CD4-positive, CD25-positive, alpha-beta regulatory T cell (primary cell): ENCODE measurements at places on chromosomes 3 and 15.

DNA sequence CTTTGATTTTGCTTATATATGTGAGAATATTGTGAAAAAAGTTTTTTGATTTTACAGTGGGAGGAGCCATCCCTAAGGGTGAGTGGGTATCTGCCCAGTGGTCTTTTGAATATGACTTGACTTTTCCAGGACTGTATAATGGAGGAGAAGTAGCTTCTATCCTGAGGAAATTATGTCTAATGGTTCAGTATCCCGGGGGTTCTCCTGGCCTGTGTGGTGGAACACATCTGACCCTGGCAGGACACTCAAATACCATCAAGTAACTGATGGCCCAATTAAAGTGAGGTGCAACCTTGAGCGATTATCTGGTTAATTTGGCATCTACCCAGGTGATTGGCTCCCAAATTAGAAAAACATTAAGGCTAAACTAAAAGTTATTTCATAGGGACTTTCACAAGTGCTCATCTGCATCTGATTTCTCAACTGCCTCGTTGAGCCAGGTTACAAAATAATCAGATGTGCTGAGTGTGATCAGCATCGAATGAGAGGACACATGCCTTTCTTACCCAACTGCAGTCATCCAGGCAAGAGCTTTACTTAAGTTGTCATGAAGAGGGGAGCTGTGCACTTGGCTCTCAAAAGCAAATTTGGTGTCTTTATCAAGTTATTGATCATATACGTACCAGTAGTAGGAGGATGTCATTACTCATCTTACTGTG, 201.4 kb downstream of the IL5RA start:
- DNase-seq, result no peak
- H3K4me3 ChIP-seq, result no peak overlapping the region
- no peaks in the 10 kb centered on the region for H3K36me3 ChIP-seq
- H3K27me3 ChIP-seq, result no peaks in the 10 kb centered on the region

DNA sequence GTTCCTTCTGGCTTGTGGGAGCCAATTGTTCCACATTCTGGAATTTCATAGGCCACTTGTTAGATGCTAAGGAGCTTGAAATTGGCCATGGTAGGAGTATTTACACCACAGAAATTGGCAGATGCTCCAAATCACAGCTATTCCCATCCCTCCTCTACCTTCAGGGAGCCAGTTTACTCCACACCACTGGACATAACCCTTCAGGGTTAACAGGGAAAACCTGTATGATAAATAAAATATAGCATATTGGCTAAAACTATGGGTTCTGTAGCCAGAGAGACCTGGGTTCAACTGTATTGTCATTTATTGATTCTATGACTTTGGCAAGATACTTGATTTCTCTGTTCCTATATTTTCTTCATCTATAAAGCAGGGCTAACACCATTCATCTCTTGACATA, 384.2 kb upstream of the PROK2 start:
- no peak for DNase-seq
- no peaks in the 10 kb centered on the region for H3K36me3 ChIP-seq

DNA sequence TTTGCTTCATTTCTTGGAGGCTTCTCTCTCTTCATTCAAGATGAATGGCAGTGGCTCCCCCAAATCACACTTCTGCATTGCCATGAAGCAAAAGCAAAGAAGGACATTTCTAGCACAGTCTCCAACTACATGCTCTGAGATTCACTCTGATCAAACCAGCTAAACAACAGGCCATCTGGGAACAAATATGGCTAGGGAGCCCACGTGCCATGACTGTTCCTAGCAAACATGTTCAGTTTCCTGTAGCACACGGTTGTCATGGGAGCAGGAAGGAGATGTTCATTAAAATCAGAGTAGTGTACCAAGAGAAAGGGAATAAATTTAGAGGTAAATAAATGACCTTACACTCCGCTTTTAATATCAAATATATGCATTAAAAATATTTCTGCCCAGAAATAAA, 327.3 kb downstream of the GBE1 start:
- no peaks in the 10 kb centered on the region for H3K27me3 ChIP-seq
- H3K4me1 ChIP-seq, result no peaks in the 10 kb centered on the region
- H3K27ac ChIP-seq, result no peak overlapping the region
- no peak for DNase-seq

GRCh38 chr3:161171113-161171512, 50.0 kb upstream of the NMD3 start:
- no peaks in the 10 kb centered on the region for H3K36me3 ChIP-seq
- no peak overlapping the region for H3K27ac ChIP-seq
- no peaks in the 10 kb centered on the region for H3K4me1 ChIP-seq
- H3K4me3 ChIP-seq, result no peak overlapping the region
- no peak for DNase-seq

DNA sequence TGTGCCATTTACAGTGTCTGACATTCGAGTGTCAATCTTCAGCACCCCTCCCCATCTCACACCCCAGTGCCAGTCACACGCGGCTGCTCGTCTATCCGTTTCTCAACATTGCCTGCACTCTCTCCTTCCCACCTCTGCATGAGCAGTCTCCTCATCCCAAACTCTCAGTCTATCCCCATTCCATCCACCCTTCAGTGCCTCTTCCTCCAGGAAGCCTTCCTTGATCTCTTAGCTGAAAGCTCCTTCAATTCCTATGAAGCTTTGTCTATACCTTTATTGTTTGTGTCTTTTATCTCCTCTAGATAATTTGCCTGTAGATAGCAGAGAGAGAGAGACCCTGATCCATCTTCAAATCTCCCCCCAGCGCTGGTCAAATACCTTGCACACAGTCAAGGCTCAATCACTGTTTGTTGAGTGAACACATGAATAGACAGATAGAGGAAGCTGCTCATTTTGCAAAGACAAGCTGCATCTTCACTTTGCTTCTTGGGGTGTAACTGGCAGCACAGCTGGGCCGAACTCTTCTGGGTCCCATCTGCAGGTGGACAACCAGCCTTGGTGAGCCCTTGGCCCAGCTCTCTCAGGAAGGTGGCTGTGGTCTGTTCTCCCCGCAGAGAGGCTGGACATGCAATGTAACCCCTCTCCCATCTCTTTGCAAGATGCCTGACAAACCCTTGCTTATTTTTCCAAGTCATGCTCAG, 52.8 kb downstream of the ITGA11 start:
- no peaks in the 10 kb centered on the region for H3K27me3 ChIP-seq
- H3K36me3 ChIP-seq, result no peaks in the 10 kb centered on the region
- no peak for DNase-seq
- H3K4me1 ChIP-seq, result no peaks in the 10 kb centered on the region
- no peak overlapping the region for H3K4me3 ChIP-seq

DNA sequence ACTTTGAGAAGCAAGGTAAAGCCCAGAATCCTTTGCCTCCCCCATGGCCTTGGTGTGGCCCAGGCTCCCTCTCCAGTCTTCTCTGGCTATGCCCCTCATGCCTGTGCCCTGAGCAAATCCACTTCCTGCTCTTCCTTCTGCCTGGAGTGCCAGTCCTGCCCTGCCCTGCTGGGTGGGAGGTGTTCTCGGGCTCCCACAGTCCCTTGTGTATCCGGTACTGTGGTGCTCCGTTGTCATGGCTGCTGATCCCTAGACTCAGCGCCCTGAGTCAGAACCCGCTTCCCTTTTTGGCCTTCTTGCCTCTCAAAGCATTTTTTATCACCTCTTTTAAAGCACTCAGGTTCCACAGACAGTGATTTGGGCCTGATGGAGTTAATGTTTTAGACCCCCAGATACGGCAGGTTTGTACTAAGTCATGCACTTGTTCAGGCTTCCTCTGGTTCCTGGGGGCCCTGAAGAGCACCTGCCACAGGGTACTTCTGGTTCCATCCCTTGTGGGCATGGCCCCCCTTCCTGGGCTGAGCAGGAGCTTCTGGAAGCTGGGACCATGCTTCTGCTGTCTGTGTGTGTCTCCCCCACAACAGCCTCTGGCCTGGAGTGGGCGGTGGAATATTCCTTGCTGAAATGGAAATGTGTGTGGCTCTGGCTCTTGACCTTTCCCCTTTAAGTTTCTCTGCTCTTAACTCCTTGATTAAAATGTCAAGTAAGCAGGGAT, 29.6 kb upstream of the ADAMTS7 start:
- H3K27me3 ChIP-seq, result no peaks in the 10 kb centered on the region
- no peak overlapping the region for H3K4me3 ChIP-seq
- H3K36me3 ChIP-seq, result no peaks in the 10 kb centered on the region
- no peak for DNase-seq

DNA sequence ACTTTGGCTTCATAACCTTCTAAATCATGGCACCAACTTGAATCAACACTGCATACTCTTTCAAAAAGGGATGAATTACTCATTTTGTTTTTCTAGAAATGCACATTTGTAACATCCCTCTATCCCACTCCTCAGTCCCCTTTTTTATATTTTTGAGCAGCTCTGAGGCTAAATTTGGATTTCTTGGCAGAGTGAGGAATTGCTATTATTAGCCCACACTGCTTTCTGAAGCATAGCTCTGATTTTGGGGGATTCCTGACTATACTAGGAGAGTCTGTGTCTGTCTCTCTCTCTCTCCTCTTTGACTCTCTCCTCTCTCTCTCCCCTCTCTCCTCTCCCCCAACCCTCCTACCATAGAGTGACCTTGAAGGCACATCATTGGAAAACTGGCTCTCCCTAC, 76.6 kb downstream of the RBPMS2 start:
- H3K27me3 ChIP-seq, result no peaks in the 10 kb centered on the region
- H3K27ac ChIP-seq, result no peak overlapping the region
- peaks cover 14% of the 10 kb centered on the region for H3K36me3 ChIP-seq
- H3K4me3 ChIP-seq, result no peak overlapping the region
- no peak for DNase-seq

DNA sequence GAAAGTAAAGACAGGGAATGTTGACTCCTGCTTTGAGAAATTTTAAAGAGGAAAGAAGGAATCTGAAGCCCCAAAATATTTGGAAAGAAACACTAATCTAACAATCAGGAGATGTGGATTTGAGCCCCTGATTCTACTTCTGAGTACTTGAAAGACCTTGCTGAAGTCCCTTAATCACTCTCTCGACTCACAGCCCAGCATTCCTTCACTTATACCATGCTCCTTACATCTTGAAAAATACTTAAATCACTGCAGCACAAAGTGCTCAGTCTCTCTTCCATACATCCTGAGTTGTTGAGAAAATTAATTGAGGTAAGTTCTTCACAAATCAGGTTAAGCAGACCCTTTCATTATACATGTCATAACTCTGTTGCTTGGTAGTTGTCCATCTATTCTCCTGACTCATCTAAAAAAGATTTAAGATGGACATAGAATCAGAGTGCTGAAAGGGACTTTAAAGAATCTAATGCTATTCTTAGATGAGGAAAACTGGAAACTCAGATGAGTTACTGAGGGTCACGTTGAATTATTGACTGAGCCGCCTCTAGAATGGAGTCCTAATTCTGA, 72.8 kb upstream of the THSD4 start:
- H3K36me3 ChIP-seq, result no peaks in the 10 kb centered on the region
- H3K4me3 ChIP-seq, result no peak overlapping the region
- H3K4me1 ChIP-seq, result no peaks in the 10 kb centered on the region
- H3K27ac ChIP-seq, result no peak overlapping the region
- no peaks in the 10 kb centered on the region for H3K27me3 ChIP-seq

DNA sequence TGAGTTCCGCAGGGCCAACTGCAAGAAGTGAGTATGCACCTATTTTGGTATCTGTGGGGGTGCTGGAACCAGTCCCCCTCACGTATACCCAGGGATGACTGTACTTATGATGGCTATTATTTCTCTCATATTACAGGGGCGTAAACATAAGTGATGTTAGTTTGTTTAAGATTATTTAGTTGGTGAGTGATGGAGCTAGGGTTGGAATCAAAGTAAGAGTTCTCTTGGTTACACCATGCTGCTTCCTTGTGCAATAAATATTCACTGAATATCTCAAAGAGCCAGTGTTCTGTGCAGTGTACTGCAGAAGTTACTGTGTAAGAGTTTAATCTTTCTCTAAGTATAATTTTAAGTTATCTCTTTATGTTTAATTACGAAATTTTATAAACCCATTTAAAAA, 12.8 kb upstream of the UTS2B start:
- DNase-seq, result no peak
- no peak overlapping the region for H3K4me3 ChIP-seq
- no peaks in the 10 kb centered on the region for H3K36me3 ChIP-seq
- no peak overlapping the region for H3K27ac ChIP-seq

- no peaks in the 10 kb centered on the region for H3K36me3 ChIP-seq
- H3K27ac ChIP-seq, result no peak overlapping the region
- no peak overlapping the region for H3K4me3 ChIP-seq
- no peaks in the 10 kb centered on the region for H3K27me3 ChIP-seq
- no peaks in the 10 kb centered on the region for H3K4me1 ChIP-seq
Observed at GRCh38 chr3:117651246-117651645, 941.7 kb downstream of the TUSC7 start.

- peak overlapping the region; percentile 70 for H3K4me3 ChIP-seq
- no peak overlapping the region for H3K27ac ChIP-seq
- no peaks in the 10 kb centered on the region for H3K27me3 ChIP-seq
Observed at GRCh38 chr3:16899919-16900318, 15.2 kb downstream of the PLCL2 start.

DNA sequence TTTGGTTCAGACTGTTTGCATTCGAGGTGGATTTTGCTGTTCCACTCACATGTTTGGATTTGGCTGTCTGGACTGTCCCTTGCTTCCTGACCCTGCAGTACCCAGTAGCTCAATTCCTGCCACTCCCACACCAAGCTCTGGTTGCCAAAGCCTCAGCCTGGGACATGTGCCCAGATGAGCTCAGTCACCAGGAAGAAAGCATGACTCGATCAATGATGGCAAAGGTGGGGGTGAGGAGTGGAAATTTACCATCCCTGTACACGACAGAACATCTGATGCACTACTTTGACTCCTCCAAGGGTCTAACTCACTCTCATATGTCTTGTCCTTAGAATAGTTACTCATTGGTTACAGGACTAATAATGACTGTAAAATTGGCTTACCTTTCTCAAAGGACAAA, 45.2 kb downstream of the ZNF385D start:
- H3K4me1 ChIP-seq, result no peaks in the 10 kb centered on the region
- H3K4me3 ChIP-seq, result no peak overlapping the region
- H3K36me3 ChIP-seq, result no peaks in the 10 kb centered on the region
- H3K27me3 ChIP-seq, result no peaks in the 10 kb centered on the region
- DNase-seq, result no peak

DNA sequence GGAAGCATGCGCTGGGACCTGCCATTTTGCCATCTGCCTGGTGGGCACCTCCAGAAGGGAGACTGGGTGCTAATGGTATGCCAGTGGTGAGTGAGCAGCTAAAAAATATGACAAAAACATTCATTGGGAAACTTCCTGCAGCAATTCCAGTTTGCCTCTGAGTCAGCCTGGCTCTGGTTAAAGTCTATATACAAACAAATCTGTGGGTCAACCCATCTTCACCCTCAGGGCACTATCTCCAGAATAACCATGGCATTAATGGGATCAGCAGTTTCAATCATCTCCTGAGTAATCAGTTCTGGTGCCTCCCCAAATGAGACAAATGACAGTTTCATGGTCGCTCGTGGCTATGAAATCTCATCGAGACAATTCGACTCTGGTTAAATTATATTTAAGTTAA, 21.5 kb downstream of the FRMD4B start:
- H3K36me3 ChIP-seq, result no peaks in the 10 kb centered on the region
- no peak for DNase-seq
- peaks cover 7% of the 10 kb centered on the region for H3K27me3 ChIP-seq
- no peak overlapping the region for H3K27ac ChIP-seq
- no peaks in the 10 kb centered on the region for H3K4me1 ChIP-seq
- H3K4me3 ChIP-seq, result no peak overlapping the region

DNA sequence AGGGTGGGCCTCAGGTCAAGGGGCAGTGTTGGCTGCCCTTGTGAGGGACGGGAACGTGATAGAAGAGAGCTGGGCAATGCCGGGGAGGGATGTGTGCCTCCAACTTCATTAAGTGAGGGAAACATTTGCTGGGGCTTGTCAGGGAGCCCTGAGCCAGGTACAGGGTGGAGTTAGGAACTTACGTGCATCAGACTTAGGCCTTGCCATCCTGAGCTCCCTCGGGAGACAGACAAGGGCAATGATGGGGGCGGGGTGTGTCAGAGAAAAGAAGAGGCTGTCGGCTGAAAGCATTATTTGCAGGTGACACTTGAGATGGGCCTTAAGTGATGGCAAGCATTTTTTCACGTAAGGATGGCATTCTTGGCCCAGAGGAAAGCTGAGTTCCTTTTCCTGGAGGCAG, 1.6 kb downstream of the FAM131A start:
- DNase-seq, result no peak
- H3K4me3 ChIP-seq, result no peak overlapping the region
- H3K4me1 ChIP-seq, result peaks cover 29% of the 10 kb centered on the region
